ENCODE measurements at places on chromosomes 13 and 19.

DNA sequence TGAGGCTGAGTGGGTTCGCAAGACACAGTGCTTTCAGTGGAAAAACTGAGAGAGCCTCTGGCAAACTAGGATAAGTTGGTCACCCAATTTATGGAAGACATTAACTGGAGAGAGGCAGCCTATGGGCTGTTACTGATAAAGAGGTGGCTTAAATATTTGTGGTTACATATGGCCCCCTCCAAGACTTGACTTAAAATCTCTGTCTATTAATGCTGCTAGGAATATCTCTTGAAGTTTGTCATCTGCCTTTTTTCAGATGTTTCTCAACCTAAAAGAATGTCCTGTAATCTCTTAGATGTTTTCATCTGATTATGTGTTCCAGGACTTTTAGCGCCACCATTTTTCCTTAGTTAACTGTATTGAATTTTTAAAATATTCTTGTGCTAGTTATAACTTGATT, 54.6 kb downstream of the NAA16 start:
- no peak for DNase-seq

DNA sequence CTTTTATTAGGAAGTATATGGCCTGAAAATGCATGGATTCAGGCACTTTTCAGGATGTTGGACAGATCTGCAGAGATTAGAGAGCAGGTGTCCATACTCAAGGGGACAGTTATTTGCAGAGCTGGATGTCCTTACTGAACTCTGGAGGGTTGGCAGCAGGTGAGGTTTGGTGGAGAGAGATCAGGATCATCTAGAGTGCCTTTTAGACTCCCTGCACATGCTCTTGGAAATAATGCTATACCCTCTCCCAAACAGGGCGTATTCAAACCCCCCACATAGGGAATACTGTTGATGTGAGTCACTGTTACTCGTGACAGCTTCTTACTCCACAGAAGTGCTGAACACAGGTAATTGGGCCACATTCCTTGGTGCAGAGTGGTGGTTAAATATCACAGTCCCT, 725.7 kb upstream of the SGCG start:
- DNase-seq, result no peak

DNA sequence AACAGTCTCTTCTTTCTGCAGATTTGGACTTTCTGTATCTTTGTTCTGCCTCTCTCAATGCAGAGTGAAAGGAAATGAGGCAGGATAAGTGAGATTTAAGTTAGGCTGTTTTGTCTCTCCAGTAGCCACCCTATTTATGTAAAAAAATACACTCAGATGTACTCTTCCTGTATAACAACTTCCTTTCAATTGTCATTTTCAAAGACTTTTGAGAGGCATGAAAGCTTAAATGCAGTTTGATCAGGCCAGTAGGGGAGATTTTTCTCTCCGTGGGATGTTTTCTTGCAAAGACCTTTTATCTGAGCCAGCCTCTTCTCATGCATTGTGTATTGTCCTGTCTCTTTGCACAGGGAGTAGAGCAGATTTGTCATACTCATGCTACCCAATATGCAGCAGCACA, 166.8 kb downstream of the SLITRK5 start:
- no peak for DNase-seq

DNA sequence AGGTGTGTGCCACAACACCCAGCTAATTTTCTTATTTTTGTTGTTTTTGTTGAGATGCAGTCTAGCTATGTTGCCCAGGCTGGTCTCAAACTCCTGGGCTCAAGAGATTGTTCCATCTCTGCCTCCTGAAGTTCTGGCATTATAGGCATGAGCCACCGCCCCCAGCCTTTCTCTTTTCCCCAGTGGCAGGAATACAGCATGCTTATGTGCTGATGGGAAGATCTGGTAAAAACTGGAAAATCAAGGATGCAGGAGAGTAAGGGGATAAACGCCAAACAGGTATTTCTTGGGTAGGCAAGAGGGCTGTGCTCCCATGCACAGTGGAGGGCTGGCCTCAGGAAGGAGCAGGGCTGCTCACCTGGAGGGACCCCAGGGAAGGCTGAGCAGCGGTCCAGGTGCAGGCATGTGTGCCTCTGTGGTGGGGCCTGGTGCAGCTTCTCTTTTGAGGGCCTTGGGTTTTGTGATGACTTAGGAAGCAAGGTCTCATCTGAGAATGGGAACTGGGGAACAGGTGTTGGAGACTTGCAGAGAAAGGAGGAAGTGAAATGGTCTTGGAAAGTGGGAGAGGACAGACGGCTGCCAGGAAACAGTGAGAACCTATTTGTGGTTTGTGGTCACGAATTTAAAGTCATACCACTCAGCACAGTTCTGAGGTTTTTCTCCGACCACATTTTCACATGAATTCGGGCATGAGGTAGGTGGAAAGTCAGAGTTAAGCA, 106.5 kb downstream of the TEX26 start:
- no peak for DNase-seq

DNA sequence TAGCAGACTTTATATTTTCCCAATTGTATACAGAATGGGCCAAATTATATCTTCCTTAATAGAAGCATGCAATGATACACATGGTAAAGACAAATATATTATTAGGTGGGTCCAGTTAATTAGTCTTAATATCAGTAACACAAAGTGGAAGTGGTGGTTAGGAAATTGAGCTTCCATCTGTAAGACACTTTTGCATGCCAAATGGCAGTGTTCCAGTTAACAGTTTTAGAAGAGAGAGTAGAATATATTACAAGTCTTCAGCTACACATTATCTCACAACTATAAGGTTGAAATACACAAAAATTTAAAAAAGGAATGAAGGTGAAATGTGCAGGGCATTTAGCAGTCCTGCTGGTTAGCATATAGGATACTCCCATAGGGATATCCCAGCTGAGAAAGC, 536.5 kb downstream of the PCDH9 start:
- DNase-seq, result no peak

DNA sequence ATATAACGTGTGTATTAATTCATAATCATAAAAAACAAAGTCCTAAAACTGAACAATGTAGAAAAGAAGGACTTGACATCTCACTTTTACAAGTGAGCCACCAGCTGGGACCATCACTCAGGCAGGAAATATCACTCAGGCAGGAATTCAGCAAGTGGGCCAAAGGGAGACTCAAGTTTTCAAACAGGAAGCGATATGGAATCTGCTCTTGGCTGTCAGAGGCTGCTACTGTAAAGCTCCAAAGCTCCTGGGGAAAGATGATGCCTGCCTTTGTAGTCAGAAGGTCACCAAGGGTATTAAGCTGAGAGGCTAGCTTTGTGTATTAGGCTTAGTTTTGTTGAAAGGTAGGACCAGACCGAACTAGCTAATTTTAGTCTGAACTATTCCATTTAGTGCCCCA, 5.5 kb upstream of the AKAP11 start:
- DNase-seq, result no peak

DNA sequence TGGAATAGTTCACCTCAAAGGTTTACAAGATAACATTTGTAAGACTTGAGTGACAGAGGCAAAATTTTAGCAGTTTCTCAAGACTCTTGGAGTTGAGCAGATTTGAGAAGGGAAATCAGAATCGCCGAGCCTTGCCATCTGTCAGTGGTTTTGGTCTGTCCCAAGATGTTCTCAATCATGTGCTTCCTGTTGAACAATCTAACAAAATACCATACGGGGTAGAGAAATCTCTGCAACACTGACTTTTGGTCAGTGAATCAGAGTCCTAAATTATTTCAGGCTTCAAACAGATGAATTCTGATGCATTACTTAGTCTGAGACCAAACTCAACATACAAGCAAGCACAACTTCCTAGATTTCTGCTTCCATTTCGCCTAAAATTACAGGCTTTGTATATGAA, 3.8 kb downstream of the KCTD12 start:
- no peak for DNase-seq

- DNase-seq, result no peak
Measured at GRCh38 chr13:40673414-40673813, 7.0 kb upstream of the FOXO1 start.

DNA sequence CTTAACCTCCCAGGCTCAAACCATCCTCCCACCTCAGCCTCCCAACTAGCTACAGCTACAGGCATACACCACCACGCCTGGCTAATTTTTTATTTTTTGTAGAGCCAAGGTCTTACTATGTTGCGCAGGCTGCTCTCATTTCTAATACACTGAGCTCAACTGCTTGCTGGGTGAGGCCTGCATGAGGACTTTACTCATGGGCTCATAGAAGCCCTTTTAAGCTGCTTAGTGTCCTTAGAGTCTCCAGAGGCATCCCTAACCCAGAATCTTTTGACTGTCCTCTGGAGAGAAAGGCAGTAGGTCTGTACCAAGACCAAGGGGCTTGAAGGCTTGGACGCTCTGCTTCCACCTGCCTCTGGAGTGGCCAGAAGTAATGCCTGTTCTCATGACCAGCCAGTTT, 141.6 kb downstream of the TM9SF2 start:
- DNase-seq, result no peak

- DNase-seq, result no peak
Measured at GRCh38 chr19:40213251-40213829, 4.8 kb downstream of the TTC9B start.

DNA sequence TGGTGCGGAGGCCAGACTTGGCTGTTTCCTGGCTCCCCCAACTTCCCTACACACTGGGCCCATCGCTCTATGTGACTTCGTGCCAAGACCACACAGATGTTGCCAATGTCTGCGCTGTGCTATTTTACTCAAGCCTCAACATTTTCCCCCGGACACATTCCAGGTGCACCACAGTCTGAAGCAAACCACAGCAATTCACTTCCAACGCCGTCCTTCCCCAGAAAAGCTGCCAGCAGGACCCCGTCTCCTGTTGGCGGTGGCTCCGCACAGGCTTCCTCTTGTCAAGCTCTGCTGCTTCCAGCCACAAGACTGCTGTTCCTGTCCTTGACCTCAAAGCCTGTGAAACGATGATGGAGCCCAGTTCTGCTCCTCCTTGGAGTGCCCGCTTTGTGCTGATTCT, 100.7 kb downstream of the CRYL1 start:
- DNase-seq, result no peak
